ENCODE measurements at places on chromosomes 7 and 10.

- no peak for DNase-seq
These were observed 85.2 kb upstream of the CACNA2D1 start for GRCh38 chr7:82528577-82529310.

GRCh38 chr10:35498693-35499092 lies 106.4 kb upstream of the GJD4 start:
- no peak for DNase-seq

- no peak for DNase-seq
These were observed 46.5 kb downstream of the HIBADH start for GRCh38 chr7:27616186-27616491.

GRCh38 chr7:116433246-116433645 lies 66.3 kb upstream of the CAV2 start:
- DNase-seq, result no peak

DNA sequence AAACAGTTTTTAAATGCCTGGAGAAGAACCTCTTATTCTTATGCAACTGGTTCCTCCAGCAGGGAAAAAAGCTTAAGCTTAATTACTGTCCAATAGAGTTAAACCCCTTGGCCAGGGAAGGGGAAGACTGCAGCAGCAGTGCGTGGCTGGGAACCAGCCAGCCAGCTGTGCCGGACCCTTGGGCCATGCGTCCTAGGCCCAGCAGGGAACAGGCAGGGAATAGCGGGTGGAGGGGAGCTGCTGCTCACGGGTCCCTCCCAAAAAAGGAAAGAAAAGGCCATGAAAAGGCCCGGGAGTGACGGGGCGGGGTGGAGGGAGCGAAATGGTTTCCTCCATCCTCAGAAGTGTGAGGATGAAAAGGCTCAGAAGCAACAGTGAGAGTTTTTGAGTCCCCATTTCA lies 35.2 kb upstream of the HECW1 start:
- DNase-seq, result no peak

- no peak for DNase-seq
These were observed 30.4 kb downstream of the CNTNAP2 start for GRCh38 chr7:146146831-146147486.
